A549 treated with dexamethasone at 1 μM for 4 hours (cell line): ENCODE measurements at places on chromosomes 1 and 21. TPM values are rescaled to one million over a fixed set of nuclear protein-coding genes. Genes with fewer than 3 reads are reported as not detected.

The SGIP1 gene
- not detected in 5 replicates for total RNA-seq

The ATP1A4 gene
- not detected in 5 replicates for total RNA-seq

The RIPPLY3 gene
- total RNA-seq = 0.40 to 0.60 TPM (median 0.45 TPM) in 5 replicates

The LSS gene
- total RNA-seq = 12.4 to 20.2 TPM (median 17.8 TPM) in 5 replicates

The RHD gene
- total RNA-seq = not detected in 5 replicates
